ENCODE measurements at places on chromosomes 13 and 19.

DNA sequence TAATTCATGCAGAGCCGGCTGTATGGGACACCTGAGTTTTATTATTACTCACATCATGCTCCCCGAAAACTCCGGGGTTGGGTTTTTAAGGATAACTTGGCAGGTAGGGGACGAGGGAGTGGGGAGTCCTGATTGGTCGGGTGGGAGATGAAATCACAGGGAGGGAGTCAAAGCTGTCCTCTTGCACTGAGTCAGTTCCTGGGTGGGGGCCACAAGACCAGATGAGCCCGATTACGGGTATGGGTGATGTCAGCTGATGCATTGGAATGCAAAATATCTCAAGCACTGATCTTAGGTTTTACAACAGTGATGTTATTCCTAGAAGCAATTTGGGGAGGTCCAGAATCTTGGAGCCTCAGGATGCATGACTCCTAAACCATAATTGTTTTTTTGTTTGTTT, 18.6 kb upstream of the COG3 start:
- no peak for DNase-seq

DNA sequence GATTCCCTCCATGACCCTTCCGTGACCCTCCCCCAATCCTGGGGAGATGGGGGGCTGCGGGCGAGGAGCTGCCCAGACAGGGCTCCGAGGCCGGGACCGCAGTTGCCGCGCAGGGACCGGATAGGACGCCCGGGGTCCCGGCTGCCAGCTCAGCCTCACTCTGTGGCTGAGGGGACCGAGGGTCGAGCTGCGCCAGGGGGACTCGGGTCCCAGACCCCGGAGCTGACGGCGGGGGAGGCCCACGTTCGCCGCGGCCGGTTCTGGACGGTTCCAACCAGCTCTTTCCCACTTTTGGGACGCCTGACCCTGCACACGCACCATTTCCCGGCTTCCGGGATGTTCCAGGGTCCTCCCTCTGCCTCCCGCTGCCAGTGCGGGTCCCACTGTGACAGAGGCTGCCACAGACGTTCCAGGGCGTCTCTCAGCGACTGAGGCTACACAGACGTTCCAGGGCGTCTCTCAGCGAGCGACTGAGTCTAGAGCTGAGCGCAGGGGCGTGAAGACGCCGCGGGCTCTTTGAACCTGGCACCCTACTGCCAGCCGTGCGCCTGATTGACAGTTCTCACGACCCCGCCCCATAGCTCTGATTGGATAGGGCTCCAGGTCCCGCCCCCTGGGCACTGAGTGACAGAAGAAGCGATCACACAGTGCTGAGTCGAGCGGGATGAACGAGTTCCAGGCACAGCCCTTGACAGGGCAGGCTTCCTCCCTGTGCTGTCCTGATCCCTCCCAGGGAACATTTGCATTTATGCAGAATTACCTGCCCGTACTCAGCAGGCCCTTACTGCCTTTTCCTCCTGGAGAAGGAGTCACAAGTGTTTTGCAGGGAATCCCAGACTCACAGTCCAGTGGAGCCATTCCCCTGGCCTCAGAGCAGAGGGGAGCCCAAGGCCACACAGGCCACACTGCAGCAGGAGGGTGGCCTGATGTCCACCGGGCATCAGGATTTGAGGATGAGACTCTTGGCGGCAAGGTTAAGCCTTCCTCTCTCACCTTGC, at the start of gene ZNF563:
Gene ZNF563, minus strand, starts transcription at position 472 of the 998 bp plus-strand sequence. Its CDS starts 151 bp downstream, at position 321.
- DNase-seq, result peak; percentile 98

- peak; percentile 79 for DNase-seq
Measured at GRCh38 chr13:94601446-94602431, at the start of gene GPR180. Gene GPR180, plus strand, starts transcription at chr13:94601857. Its CDS starts 71 bp downstream, at chr13:94601928.

DNA sequence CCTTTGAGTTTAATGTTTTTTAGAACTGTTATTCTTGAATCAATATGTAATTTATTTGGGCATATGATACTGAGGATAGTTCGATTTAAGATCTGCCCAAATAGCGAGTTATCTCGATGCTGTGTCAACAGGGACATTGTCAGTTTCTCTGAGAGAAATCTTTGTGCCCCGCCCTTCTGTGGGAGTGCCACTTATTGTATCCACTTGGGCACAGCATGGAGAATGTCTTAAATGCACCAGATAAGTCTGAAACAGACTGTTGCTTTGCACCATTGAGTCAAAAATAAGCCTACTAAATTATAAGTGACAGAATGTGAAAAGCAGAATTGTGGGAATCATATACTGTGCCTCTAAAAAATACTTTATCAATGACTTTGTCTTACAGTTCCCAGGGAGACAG, 45.6 kb downstream of the RNASEH2B start:
- no peak for DNase-seq

- no peak for DNase-seq
Measured at GRCh38 chr13:44280456-44280855, 93.2 kb upstream of the SERP2 start.

GRCh38 chr19:39679791-39680168, 24.1 kb downstream of the LGALS16 start:
- DNase-seq, result no peak

GRCh38 chr19:18099623-18099995, 2.0 kb downstream of the MAST3 start:
- DNase-seq, result no peak

DNA sequence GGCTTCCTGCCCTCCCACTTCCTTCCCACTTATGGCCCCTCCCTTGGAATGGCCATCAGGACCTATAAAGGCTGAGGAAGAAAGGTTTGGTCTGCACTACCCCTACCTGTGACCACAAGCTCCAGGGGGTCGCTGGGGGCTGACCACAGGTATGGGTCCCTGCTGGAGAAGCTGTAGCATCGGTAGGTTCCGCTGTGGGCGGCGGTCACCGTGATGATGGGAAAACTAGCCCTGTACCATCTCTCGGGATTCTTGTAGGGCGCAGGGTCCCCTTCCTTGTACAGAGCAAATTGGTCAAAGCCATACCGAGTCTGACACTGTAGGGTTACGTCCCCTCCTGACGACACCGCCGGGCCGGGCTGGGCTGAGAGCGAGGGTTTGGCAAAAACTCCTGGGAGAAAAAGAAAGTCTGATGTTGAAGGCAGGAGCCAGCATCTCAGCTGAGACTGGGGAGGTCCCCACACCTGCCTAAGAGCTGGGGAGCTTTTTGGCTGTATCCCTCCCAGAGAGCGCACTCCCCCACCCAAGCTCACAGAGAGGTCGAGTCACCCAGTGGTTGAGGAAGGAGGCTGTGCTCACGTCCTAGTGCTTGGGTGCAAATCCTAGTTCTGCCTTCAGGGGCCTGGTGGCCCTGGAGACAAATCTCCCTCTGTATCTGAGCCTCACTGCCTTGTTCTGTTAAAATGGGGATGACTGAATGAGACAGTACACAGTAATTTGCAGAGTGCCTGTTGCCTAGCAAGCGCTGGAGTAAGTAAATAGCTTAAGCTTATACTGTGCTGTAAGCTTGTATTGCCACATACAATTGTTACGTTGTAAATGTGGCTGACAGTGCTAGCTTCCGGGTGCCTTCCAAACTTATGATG, 10.4 kb downstream of the GP6 start:
- DNase-seq, result no peak

- no peak for DNase-seq
Measured at GRCh38 chr13:32720026-32720425, 133.8 kb downstream of the PDS5B start.

GRCh38 chr19:16325641-16326400, 1.2 kb downstream of the KLF2 start:
- DNase-seq, result peak; percentile 73

DNA sequence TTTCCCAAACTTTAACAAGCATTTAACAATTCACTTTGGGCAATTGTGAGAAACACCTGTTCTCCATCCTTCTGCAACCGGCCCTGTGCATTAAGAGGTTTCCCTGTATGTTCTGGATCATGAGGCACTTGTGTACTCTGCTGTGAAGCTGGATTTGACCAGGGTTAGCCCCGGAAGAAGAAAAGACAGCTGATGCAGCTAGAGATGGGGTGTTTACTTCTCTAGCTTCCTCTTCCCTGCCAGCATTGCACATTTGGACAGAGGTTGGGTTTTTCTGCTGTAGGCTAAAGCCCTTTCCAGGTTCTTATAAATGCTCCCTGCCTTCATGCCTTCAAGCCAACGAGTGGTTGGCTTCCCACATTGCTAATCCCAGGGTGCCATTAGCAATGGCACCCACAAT, 20.9 kb downstream of the MBD3L2B start:
- DNase-seq, result no peak

- peak; percentile 79 for DNase-seq
Measured at GRCh38 chr19:3062165-3063105, at the start of gene TLE5. Gene TLE5, minus strand, starts transcription at chr19:3062495. Its CDS starts 295 bp downstream, at chr19:3062200.
